ENCODE measurements at places on chromosomes 2 and 18.

DNA sequence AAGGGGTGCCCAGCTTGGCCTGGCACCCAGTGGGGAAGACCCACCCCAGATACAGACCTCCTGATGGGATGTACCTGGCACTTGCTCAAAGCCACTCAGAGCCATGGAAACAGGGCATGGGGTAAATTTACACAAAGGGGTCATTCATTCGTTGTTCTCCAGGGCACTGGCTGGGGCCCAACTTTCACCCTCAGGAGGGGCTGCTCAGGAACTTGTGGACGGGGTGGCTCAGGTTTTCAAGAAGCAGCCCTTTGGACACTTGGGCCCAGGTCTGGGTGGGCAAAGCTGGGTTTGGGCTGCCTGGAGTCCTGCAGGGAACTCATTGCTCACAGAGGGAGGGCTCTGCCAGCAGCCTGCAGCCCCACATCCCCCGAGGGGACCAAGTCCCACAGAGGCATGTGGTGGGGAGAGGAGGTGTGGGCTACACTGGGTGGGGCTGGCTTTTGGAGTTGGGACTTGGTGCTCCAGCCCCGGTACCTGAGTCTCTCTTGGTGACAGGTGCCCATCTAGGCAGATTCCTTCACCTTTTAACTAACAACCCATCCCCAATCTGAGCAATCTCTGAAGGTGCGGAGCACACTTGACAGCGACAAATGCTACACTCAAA is 172.3 kb downstream of the CELF4 start:
- no peak for DNase-seq

DNA sequence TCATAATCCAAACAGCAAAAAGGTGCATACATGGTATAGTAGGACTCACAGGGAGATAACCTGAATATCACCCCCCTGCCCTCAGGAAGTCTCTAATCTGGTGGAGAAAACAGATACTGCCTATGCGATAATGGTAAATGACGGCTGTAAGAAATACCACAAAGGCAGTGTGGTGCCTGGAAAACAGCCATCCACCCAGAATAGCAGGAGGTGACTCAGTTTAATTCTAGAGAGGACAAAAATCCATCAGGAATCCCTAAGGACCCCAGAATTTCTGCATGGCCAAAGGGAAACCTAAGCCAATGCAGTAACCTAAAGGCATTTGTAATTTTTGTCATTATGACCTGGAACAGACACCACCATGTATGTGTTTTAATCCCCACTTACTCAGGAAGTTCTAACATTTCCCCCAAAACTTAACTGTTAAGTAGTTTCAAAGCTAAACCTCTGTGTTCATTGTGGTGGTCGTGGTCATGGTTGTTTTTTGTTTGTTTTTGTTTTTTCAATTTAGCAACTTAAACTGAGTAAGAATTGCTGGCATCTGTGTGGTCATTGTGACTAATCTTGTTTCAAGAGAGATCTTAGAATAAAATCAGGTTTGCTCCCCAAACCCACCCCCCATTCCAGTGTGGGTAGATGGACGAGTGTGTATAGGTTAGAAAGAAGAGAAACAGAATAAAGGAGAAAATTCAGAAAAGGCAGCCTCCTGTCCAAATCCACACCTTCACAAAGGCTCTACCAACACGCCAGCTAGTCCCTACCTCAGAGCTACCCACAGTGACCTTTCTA is 121.5 kb upstream of the CDCA7 start:
- no peak for DNase-seq

DNA sequence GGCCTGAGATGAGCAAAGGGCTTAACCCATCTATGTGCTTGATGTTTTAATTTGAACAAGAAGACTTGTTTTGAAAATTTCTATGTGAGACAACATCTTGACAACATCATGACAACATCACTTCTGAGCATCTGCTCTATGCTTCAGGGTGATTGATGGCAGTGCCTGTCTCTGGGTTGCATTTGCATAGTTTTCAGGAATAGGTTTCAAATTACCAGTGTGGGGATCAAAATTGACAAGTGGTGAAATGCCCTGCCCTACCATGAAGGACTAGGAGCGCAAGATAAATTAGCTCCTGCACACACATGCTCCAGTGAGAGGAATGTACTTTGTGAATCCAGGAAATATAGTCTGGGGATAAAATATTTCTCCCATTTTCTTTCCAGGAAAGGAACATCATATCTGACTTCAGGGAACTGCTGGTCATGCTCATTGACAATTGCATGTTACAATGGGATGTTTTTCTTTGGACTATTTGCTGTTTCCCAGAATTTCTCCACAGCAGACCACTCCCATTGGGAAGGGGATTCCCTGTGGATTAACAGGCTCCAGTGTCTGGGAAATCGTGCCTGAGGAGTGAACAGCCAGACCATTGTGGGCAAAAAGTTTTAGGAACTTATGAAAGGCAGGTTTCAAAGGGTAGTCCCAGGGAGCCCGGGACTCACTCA is 45.3 kb upstream of the IL1R2 start:
- no peak for DNase-seq

- DNase-seq: no peak
These were observed 36.1 kb upstream of the CAB39 start for GRCh38 chr2:230676546-230676945.

DNA sequence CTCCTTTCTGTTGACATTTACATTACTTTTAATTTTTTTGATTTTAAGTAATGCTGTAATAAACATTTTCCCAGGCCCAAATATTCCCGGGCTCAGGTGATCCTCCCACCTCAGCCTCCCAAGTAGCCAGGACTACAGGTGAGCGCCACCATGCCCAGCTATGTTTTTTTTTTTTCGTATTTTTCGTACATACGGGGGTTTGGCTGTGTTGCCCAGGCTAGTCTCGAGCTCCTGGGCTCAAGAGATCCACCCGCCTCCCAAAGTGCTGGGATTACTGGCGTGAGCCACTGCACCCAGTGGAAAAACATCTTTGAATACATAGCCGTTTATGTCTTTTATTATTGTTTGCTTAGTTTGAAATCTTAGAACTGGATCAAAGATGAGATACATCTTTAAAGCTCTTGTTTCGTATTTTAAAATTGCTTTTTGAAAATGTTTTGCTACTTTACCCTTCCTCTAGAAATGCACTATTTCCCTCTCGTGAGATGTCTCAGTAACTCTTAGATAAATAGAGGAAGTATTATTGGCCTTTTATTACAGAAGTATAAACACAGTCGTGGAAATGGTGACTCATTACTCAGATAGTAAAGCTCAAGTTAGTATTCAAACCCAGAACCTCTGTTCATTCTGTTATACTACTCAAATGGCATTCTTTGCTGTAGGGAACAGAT is 2.4 kb downstream of the SMCHD1 start:
- DNase-seq: no peak

GRCh38 chr2:134493797-134494196 is 225.0 kb downstream of the TMEM163 start:
- no peak for DNase-seq

DNA sequence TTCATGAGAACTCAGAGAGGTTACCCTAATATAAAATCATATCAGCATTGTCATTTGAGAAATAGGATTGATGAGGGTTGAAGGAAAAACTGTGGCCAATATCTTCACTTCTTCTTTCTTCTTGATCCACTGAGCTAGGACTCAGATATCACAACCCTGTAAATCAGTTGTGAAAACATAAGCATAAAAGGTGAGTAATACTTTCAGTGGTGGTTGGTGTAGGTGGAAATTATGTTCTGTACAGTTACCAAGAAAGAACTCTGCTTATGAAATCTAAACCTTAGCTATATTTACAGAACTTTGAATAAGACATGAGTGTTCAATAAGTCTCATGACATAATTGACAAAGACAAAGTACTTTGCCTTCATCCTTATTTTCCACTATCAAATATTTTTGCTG is 56.3 kb downstream of the PAX3 start:
- DNase-seq: no peak

DNA sequence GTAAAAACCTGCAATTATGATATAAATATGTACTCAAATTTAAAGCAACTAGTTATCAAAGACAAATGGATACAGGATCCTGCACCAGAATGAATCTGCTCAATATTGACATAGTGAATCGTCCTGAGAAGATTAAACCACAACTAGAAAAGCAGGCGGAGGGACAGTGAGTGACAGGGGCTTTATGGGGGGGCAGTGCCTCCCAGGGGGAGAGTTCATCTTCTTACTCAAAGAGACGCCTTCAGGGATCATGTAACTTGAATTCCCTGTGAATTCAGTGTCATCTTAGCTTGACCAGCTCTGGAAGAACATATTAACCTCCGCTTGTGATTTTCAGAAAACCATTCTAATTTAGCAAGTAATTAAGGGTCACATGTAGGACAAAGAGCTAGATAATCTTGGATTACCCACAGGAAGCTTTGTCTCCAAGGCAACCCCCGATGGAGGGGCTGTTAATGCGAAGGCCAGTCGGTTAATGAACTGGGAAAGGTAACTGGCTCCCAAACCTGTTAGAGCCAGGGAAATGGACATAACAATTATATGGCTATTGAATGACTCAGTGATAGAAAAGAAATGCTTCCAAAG is 17.4 kb upstream of the LMAN1 start:
- DNase-seq: no peak

DNA sequence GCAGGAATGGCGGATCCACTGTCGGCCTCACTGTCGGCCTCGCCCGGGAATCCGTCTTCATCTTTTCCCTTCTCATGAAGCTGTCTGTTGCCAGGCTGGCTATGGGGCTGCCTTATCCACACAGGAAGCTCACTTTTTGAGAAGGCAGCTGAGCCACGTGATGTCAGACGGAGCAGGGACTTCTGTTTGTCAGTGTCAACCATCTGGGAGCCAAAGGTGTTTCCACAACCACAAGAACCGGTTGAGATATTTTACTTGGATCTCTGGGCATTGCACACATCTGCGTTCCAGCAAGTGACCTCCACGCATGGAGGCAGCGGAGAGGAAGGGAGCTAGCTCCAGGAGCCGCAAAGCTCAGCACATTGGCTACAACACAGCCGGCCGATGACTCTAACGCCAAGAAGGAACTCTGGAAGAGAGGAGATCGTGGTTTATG is 27.4 kb upstream of the TAF1B start:
- DNase-seq: no peak

GRCh38 chr2:9462886-9463697 is 11.3 kb upstream of the IAH1 start:
- DNase-seq: no peak

- no peak for DNase-seq
These were observed 59.5 kb upstream of the DYNAP start for GRCh38 chr18:54531402-54532065.

DNA sequence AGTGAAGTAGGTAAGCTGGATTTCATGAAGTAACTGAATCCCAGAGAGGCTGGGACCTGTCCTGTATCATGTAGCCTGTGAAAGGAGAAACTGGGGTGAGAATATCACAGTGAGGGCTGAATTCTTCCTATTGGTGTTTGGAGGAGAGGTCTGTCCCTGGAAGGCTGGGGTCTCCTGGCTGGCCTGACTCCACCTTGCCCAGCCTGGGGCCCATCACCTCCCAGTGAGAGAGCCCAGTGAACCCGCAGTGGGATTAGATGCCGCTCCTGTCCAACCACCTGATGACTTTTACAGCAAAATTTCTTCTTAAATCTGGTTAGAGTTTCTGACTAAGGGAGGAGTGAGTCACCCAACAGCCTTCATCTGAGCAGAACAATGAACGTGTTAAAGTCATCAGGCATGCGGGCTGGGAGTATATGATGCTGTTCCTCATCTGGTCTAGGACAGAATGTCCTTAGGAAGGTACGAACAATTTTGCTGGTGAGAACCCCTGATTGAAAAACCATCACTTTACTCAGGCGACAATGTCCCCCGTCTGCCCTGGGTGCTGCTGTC is 152.9 kb downstream of the LPIN1 start:
- no peak for DNase-seq

DNA sequence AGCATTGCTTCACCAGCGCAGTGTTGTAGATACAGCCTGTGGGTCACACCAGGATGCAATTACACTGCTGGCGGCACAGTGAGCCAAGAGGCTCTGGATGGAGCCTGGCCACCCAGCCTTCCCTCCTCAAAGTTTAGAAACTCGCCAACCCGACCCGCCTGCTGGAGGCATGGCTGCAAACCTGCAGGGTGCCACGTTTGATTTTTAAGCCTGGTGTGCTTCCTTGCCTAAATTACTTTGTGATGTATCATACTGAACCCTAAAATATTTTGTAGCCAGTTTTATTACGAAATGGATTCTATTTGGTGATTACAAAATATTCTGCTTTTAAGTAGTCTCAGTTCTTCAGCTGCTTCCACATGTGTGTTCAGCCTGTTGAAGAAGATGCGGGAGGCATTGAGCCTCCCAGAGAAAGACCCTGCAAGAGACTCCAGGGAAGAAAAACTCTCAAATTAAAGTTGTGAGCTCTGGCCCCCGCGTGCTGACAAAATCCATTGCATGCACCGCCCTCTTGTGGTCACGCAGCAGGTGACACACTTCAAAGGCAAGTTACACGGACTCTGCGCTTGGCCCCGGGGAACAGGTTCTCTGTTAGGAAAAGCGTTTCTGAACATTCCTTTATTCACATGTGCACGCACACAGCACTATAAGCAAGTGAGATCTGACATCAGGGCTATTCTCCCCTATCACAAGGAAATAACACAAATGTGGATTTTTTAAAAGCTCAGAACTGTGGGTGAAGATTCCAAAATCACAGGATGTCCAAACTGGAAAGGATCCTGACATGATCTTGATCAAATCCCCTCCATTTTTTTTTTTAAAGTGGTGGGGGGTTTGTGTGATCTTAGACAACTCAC is 63.0 kb upstream of the TWIST2 start:
- DNase-seq: peak; percentile 31

DNA sequence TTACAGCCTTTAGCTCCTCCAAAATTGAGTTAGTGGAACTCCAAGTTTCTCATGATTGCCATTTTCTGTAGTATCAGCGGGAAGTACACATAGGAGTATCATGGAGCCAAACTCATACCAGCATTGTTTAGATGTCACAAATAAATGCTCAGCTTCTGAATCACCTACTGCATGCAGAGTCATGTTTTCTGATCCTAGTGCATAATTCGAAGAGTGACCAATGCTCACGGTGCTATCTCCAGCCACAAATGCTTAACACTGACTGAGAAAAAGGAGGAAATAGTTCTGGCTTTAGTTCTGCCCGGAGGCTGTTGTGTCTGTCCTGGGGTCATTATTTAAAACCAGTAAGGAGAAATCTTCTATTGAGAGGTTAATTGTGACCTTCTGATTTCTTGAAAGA is 45.4 kb upstream of the LRATD1 start:
- DNase-seq: no peak

- no peak for DNase-seq
These were observed 308.6 kb downstream of the RNF144A start for GRCh38 chr2:7225848-7226247.

DNA sequence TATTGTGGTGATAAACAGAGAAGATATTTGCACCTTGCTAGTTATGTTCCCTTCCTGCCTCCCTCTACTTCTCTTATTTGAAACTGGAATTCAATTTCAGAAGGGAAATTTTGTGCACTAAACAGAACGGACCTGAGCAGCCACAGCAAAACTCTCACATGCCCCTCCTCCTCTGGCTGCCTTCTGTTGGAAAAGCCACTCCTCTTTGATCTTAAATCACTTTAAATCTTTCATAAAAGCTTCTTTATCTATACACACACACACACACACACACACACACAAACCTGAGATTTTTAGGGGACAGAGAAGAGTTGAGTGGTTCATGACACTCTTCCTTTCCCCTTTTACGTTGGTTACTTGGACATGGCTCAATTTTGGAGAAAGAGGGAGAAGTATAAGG is 5.6 kb downstream of the TBR1 start:
- DNase-seq: no peak
